ENCODE measurements at places on chromosomes 1 and 21.
A peak's percentile ranks its signal among the peaks of the same experiment; 100 is the strongest.

DNA sequence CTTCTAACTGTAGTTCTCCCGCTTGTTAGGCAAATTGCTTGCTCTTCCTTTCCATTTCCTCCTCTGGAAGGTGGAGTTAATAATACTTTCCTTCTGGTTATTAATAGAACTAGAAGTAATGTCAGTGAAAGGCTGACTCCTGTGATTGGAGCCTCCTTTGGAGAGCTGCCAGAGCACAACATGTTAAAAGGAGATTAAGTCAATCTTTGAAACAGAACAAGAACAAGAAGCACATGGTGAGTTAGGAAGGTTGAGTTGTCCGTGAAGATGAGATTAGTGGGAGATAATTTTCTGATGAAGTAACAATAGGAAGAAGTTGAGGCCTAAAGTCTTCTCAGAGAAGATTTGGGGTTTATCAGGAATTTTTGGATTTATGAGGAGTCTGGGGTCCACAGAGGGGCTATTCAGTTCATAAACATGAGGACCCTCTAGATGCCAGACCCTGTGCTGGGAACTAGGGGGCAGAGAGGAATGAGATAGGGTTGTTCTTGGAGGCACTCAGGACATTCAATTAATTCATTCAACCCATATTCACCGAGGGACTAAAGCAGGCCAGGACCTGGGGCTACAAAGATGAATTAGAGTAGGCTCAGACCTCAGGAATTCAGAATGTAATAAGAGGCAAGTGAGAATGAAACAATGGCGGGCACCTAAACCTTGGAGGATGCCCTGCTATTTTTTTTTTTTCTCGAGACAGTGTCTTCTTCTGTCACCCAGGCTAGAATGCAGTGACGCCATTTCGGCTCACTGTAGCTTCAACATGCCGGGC, 40.7 kb upstream of the DHCR24 start:
- no peak for DNase-seq

GRCh38 chr1:235504122-235504493, at the start of gene B3GALNT2:
Gene B3GALNT2, minus strand, starts transcription at chr1:235504452. Its CDS starts 200 bp downstream, at chr1:235504252.
- DNase-seq = no peak

GRCh38 chr21:42103843-42104242, 32.7 kb downstream of the UMODL1 start:
- DNase-seq = no peak

DNA sequence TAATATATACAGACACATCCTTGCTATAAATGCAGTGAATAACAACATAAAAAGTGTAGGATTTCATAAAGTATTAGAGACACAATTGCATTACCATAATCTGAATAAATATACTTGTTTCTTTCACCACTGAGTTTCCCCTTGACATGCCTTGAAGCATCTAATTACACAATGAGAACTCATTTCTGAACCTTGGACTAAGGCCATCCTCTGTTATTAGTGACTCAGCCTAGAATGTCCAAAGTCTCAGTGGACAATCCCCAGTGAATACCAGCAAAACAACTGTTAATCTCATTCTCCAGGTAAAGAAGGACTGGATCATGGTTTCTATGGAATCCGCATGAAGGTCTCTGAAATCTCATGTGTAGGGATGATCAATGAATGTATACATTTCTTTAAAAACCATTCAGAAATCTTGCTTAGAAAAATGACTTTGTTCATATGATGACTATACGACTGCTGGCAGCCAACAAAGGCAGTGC, at the start of gene OR2L5:
TSS of gene OR2L5 (plus strand) at position 432 of the 482 bp plus-strand sequence. CDS start 8,288 bp downstream, outside the sequence.
- no peak for DNase-seq

- no peak for DNase-seq
These were observed 36.1 kb downstream of the BRINP2 start for GRCh38 chr1:177206831-177207355.

DNA sequence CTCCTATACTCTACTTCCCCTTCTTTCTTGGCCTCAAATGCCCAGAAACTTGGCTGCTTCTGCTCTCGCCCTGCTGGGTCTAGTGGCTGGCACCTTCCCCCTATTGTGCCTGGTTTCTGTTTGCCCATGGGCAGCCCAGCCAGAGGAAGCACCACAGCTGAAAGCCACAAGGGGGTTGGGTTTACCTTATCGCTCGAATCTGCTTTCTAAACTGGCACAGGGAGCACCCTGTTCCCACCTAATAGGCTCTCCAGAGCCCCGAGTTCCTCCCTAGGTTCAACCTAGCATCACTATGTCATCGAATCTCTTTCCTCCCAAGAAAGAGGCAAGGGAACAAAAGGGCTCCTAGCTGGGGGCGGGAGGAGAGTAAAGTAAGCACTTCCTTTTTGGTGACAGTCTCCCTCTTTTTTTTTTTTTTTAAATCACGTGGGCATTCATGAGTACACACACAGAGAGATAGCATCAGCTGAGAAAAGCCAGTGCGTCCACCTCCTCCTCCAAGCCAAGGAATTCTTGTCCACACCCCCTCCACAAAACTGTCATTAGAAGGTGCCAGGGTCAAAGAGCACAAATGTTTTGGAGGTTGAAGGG, 72.8 kb downstream of the PLEKHA6 start:
- DNase-seq = peak; percentile 32
